ENCODE measurements at places on chromosomes 11 and 22.

DNA sequence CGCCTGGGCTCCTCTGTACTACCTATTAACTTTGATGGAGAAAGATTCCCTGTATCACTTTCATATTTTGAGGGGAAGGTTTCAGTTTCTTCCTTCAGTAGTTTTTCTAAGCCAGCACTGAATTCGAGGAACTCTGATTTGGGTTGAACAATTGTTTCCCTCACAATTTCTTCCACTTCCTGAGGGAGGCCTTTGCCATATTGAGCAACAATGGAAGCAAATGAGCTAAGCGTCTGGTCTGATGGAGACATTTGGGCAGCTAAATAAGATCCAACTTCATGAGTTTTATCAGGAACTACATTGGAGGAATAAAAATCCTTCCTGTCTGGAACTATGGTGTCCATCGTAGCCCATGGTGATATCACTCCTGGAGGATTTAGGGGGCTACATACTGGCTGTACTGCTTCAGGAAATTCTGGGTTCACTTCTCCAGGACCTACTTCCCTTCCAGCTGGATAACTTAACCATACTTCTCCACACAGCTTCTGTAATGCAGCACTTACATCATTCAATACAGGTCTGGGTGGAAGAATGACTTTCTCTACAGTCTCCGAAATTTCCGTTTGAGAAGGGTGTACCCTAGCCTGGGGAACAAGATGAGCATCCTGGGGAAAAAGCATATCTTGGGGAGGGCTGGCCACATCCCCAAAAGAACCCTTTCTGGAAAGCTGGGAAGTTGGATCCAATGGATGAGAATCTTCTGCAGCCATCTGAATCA lies 38.9 kb upstream of the CCDC89 start:
- DNase-seq, result no peak

- peak; percentile 52 for DNase-seq
Observed at GRCh38 chr11:84870486-84870885, 756.7 kb downstream of the DLG2 start.

GRCh38 chr11:12235080-12235479 lies 124.7 kb downstream of the MICAL2 start:
- no peak for DNase-seq

DNA sequence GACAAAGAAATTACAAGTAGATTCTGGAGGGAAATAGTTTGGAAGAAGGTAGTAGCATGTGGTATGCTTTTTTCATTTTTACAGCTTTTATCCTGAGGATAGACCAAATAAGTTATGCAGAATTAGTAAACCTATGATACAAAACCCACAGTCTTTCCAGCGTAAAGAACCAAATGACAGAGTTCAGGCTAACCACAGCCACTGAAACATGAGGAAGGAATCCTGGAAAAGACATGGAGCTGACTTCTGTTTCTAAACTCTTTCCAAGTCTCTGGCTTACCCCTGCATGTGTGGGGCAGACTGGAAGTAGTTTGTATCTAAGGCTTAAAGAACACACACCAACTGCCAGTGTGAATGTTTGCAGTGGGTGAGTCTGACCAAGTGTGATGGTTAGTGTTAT lies 258.4 kb upstream of the TENM4 start:
- no peak for DNase-seq

DNA sequence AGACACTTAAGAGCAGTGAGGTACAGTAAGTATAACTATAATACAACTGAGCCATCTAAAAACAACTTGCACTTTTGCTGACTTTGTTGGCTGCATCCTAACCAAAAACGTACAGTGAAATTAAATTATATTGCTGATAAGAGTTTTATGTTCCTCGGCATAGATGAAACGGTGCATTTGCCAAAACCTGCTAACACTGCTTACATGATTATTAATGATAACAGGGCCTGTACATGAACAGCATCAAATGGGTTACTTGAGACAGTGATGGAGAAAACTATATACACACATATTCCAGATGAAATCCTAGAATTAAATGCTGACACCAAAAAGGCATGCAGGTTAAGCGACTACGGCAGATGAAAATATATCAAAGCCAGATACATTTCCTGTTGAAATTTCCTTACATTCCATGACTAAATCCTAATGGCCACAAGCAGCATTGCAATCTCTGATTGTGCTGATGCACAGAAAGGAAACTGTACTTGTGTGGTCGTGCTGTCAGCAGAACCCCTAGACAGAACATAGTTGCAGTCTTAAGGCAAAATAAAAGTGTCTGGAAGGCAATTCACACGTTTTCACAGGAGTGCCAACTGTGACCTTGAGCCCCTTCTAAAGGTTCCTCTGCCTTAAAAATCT lies 143.9 kb downstream of the CADM1 start:
- no peak for DNase-seq

GRCh38 chr11:61345954-61346843 lies 13.2 kb downstream of the TKFC start:
- DNase-seq, result no peak

- DNase-seq, result no peak
Observed at GRCh38 chr11:1059759-1060158, 14.9 kb upstream of the MUC2 start.

DNA sequence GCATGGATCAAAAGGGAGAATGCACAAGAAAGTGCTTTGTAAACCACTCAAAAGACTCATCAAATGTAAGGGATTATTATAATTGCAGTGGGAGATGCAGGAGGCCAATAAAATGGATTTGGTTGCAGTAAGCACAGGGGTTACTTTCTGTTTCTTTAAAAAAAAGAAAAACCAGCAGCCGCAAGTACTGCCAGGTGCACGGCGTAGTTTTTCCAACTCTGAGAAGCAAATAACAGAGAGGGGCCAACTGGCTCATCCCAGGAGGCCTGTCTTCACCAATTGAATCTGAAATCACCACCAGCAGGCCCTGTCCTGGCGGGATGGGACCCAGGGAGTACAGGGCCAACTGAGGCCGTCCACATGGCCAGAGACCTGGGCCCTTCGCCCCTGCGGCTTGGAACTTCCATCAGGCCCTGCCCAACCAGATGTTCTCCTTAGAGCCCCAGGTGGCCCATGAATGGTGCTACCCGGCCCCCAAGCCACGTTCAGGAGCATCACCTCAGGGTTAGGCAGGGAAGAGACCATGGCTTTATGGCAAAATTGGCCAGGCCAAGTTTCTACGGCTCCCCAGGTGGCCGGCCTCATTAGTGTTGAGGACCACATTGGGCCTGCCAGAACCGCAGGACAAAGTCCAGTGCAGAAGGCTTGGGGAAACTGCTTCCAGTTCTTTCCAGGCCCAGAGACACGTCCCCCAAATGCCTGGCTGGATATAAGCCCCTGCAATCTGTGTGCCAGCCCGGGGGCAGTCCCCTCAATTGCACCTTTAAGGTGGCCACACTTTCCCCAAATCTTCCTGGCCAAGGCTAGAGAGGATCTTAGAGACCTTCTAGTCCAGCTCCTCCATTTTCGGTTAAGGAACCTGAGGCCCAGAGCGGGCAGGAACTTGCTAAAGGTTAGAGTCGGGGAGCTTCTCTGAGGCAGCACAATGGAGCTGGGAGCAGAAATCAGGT lies 61.7 kb downstream of the CHRDL2 start:
- DNase-seq, result no peak

GRCh38 chr22:24550028-24550901 lies 4.7 kb downstream of the GUCD1 start:
- no peak for DNase-seq
